NCI-H2029 treated with DMSO at 0.1 percent for 48 hours (cell line): ENCODE measurements at places on chromosomes 3 and 15.

- no peak for DNase-seq
Observed at GRCh38 chr3:146227486-146227885, 23.4 kb downstream of the PLSCR4 start.

- DNase-seq = no peak
Observed at GRCh38 chr3:42176242-42177034, 85.3 kb downstream of the TRAK1 start.

- no peak for DNase-seq
Observed at GRCh38 chr15:73756390-73756789, 3.2 kb upstream of the INSYN1 start.

GRCh38 chr15:68382286-68383007, 49.5 kb downstream of the ITGA11 start:
- no peak for DNase-seq

- DNase-seq = no peak
Observed at GRCh38 chr3:9384141-9384828, 13.1 kb upstream of the SETD5 start.

- peak; percentile 33 for DNase-seq
Observed at GRCh38 chr15:22930782-22931484, 49.2 kb downstream of the CYFIP1 start.

DNA sequence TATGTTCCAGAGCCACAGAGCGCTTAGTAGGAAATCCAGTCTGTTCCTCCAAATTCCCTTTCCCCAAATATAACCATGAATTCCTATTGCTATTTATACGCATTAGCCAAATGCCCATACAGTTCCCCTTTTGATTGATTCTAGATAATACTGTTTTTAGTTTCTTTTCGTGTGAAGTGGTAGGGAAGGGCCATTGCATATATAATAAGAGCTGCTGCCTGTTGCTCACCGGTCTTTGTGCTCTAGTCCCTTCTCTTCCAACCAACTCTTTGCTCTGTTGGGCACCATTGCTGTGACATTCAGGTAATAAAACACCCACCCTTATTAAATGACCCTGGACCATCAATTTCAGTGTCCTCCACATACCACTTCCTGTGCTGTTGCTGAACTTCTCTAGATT, 379.9 kb upstream of the KCNMB2 start:
- DNase-seq = no peak

- DNase-seq = no peak
Observed at GRCh38 chr3:141260630-141260927, 29.0 kb downstream of the PXYLP1 start.

GRCh38 chr3:101796077-101796680, 17.2 kb downstream of the NXPE3 start:
- DNase-seq = no peak

- no peak for DNase-seq
Observed at GRCh38 chr3:115227461-115227860, 80.4 kb upstream of the ZBTB20 start.

- no peak for DNase-seq
Observed at GRCh38 chr3:169665264-169666075, 2.0 kb upstream of the MECOM start.

DNA sequence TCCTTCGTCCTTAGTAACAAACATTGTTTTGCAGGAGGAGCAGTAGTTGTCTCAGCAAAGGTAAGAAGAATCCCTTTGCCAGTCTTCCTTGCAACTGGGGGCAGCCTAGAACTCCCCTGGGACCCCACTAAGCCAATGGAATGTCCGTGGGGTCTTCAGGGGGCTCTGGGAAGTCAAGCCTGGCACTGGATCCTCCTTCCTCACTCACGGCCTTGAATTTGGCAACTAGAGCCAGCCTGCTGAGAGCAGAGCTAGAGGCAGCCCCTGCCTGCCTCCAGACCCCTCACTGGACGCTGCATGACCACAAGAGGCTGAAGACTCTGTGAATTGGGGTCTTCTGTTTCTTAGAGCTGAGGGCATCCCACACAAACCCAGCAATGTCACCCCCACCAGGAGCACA, 18.6 kb upstream of the PRR23E start:
- DNase-seq = no peak

DNA sequence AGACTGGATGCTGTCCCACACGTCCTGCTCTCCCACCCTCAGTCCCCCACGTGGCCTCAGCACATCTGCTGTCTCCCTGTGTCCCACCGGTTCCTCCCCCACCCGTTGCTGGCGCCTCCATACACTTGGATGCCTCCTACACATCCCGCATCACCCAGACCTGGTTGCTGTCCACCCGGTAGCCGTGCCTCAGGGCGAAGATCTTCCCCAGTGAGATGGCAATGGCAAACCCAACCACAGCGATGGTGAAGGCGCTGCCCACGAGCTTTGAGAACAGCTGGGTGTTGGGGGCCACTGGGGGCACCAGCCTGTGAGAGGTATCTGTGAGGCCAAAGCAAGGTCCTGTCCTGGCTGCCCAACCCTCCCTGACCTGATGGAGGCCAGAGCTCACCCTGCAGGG, 4.4 kb downstream of the SLC26A6 start:
- no peak for DNase-seq

DNA sequence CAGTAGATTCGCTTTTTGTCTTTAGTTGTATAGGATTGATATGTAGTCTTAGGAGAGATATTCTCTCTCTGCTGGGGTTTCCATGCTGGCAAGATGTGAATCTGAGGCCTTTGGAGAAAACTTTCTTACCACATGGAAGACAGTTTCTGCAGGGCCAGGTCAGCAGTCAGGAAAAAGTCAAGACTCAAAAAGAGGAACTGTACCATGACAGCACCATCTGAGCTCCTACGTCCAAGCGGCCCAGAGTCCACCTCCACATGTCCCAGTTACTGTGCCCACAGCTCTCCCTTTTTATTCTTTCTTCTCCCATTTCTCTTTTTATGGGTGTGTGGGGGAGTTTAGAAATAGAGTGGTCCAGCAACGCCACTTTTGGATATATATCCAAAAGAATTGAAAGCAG, 172.0 kb downstream of the MTHFS start:
- no peak for DNase-seq

DNA sequence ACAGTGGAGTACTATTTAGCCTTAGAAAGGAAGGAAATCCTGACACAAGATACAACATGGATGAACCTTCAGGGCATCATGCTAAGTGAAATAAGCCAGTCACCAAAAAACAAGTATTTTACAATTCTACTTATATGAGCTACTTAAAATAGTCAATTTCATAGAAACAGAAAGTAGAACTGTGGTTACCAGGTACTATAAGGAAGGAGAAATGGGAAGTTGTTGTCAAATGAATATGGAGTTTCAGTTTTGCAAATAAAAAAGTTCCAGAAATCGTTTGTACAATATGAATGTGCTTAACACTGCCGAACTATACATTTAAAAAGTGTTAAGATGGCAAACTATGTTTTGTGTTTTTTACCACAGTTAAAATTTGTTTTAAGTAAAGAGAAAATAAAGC, 26.8 kb downstream of the TRANK1 start:
- DNase-seq = no peak

GRCh38 chr3:182092662-182093262, 381.0 kb downstream of the SOX2 start:
- DNase-seq = peak; percentile 61

GRCh38 chr3:140429791-140430190, 248.1 kb upstream of the TRIM42 start:
- DNase-seq = no peak

DNA sequence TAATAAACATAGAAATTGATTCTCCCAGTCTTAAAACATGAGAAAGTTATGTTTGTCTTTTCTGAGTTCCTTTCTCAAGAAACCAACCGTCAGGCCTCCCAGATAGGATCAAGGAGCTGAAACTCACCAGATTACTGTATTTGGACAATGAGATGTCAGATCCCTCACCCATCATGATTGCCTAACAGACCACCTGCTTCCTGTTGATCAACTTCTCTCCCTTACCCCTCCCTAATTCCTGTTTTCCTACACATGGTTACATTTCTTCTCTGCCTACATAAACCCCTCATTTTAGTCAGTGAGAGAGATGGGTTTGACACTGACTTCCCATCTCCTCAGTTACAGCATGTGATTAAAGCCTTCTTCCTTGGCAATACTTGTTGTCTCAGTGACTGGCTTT, 917.5 kb downstream of the FHIT start:
- DNase-seq = no peak

- DNase-seq = no peak
Observed at GRCh38 chr3:197024881-197025735, 4.5 kb downstream of the MELTF start.

GRCh38 chr15:48563934-48564333, 81.6 kb downstream of the FBN1 start:
- DNase-seq = no peak

DNA sequence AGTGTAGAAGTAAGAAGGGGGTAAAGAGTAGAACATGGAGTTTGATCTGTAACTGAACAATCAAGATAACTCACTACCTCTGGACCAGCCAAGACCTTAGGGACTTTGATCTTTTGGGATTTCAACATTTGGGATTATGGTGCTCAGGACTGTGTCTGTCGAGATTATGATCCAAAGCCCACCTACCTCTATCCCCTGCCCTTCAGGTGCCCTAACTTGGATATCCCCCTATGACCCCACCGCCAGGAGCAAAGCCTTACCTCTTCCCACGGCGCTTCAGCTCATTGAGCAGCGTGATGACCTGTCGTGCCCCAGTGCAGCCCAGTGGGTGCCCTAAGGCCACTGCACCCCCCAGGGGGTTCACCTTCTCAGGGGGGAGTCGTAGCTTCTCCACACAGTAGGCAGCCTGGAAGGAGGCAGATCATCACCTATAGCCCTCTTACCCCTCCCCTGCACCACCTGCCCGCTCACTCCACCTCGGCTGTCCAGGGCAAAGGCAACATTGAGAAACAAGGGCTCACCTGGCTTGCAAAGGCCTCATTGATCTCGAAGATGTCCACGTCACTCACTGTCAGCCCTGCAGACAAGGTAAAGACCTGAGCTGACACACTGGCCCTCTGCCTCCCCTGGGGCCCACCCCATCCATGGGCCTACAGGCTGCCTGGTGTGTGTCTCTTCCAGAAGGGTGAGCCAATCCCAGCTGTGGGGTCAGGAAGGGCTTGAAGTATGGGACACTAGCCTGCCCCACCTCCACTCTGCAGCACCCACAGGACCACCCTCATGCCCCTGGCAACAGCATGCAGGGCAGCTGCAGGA, 11.4 kb downstream of the ACAA1 start:
- no peak for DNase-seq

GRCh38 chr3:49500205-49500731, 30.2 kb downstream of the DAG1 start:
- no peak for DNase-seq

- no peak for DNase-seq
Observed at GRCh38 chr3:186255703-186256331, 106.2 kb downstream of the DGKG start.

GRCh38 chr3:40054568-40055222, 245.3 kb downstream of the MYRIP start:
- DNase-seq = no peak

- no peak for DNase-seq
Observed at GRCh38 chr15:42511007-42511391, 15.6 kb downstream of the SNAP23 start.

DNA sequence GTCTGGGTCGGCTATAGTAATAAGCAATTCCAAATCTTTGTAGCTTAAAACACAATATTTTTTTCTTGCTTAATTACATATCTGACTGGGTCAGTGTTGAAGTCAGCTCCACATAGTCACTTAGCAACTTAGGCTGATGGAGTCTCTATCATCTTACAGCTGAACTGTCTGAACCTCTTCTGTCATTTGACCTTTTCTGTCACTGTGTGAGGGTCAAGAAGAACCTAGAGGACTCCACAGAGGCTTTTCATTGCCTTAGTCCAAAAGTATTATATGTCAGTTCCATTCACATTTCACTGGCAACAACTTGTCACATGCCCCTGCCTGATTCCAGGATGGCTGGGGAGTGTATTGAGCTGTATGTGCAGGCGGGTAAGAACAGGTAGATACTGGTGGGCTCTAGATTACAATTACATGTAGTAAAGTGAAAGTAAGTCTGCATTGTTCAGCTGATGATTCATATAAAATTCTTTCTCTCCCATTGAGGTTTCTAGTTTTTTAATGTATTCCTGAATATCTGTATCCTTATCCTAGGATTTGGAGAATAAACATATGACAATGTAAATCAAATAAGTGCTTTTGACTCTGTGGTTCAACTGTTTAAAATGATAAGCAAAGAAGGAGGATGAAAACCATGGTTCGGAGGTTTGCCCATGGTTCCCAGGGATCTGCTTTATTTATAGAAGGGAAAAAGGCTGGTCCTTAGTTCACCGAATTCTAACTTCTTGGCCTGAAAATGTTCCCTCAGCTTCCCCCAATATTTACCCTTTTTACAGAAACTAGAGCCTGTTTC, 5.8 kb upstream of the ARPP21 start:
- DNase-seq = no peak

- DNase-seq = peak; percentile 21
Observed at GRCh38 chr3:47612178-47612577, 33.5 kb upstream of the CSPG5 start.

GRCh38 chr3:49707113-49707480, 12.4 kb downstream of the AMIGO3 start:
- no peak for DNase-seq

GRCh38 chr3:14577897-14578296, 37.8 kb upstream of the GRIP2 start:
- no peak for DNase-seq

DNA sequence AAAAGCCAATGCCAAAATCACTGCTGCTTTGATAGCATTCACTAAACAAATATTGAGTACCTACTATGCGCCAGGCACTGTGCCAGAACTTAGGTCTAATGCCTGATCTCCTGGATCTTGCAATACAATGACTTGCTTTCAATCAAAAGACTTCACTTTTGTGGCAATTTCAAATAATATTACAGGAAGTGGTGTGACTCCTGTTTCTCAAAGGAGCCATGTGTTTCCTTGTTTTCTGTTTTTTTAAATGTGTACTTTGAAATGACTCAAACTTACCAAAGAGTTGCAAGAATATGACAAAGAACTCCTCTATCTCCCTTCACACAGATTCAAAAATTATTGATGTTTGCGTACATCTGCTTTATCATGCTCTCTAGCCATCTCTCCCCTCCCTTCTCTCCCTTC, 18.3 kb downstream of the OSBPL10 start:
- DNase-seq = no peak

- DNase-seq = no peak
Observed at GRCh38 chr3:60609446-60609845, 641.8 kb downstream of the FHIT start.

DNA sequence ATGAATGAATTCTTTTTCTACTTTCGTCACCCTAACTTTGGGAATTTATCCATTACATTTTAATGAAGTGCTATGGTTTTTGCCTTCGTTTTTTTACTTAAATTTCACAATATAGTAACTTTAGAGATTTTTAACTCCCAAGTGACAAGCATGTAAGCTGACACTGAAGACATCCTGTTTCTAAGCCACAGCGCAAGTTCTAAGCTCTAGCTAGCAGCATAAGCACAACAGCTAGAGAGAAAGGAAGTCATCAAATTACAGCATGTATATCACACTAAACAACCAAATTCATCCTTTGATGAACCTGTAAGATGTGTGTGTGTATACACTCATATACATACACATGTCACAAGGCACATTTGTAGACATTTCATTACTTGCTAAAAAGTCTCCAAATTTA, 119.3 kb downstream of the P3H2 start:
- no peak for DNase-seq

- no peak for DNase-seq
Observed at GRCh38 chr15:79887054-79887930, 9.5 kb downstream of the MTHFS start.

- no peak for DNase-seq
Observed at GRCh38 chr3:15645246-15645645, 43.7 kb downstream of the BTD start.

- no peak for DNase-seq
Observed at GRCh38 chr3:46824211-46824970, 38.9 kb downstream of the MYL3 start.
